ENCODE measurements at places on chromosomes 5 and 9. TPM values are rescaled to one million over a fixed set of nuclear protein-coding genes. Genes with fewer than 3 reads are reported as not detected.
A peak's percentile ranks its signal among the peaks of the same experiment; 100 is the strongest.

ZNF169 gene
- 11.8 TPM for total RNA-seq

PGM5 gene
- total RNA-seq = 28.4 TPM

- no peak for DNase-seq
These were observed 74.1 kb upstream of the SAP30L start for GRCh38 chr5:154371687-154372086.

- no peak for DNase-seq
These were observed 331.9 kb upstream of the KLF9 start for GRCh38 chr9:70746316-70746715.

GRCh38 chr9:136220017-136220729 lies 15.2 kb upstream of the LHX3 start:
- DNase-seq = no peak

DNA sequence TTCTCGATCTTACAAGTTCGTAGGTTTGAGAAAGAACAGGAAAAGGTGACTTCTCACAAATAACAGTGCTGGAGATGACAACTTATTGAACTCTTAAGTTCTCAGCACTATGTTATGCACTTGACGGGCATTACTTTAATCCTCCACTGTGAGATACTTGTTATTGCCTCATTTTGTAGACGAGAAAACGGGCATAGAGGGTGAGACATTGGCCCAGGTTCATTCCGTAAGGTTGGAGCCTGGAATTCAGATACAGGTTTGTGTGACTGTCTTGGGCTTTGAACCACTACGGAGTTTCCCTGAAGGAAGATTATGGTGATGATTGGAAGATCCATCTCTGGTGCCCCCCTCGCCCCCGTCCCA lies 657 bp downstream of the MAT2B start:
- DNase-seq = no peak

PDE6A gene
- total RNA-seq = not detected

DNA sequence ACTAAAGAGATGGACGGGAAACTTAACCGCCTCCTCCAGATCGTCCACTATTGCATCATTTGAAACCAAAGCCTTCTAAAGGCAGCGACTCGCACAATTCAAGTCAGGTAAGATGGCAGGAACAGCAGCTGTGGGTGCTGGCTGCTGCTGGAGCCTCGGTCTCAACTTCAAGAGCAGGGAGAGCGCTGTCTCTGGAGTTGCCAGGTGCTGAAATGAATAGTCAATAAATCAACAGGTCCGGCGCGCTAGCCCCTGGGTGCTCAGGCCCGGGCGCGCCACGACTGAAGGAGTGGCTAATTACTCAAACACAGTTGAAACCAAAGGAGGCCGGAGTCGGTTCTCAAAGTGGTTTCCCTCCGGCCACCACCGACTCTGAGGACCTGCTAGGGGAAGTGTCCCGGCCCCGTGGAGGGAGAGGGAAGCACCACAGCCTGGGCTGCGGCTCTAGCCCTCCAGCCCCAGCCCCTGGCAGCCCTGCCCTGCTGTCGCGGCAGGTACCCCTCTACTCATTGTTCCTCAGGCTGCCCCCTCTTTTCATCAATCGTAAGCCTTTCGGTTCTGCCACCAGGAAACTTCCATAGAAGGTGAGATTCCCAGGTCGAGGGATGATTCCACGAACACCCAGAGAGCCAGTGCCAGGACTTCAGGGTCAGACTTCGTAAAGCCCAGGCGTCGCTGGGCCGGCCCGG lies 804 bp downstream of the TTC39B start:
- peak; percentile 72 for DNase-seq

DNA sequence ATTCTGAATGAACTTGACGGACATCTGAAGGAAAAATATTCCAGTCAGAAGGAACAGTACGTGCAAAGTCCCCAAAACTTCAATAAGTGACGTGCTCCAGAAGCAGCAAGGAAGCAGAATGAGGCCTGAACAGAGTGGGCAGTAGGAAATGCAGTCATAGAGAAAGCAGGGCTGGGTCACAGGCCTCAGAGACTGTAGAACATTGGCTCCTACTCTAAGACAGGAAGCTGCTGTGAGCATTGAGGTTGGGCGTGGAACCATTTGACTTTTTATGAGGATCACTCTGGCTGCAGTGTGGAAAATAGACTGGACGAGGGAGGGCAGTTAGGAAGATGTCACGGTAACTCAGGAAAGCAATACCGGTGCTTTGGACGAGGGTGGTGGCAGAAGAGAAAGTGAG lies 64.0 kb downstream of the DOCK8 start:
- DNase-seq = no peak

GRCh38 chr9:93064392-93065134 lies 6.1 kb downstream of the SUSD3 start:
- no peak for DNase-seq

- no peak for DNase-seq
These were observed 1862.0 kb upstream of the ACO1 start for GRCh38 chr9:30522486-30522885.

DNA sequence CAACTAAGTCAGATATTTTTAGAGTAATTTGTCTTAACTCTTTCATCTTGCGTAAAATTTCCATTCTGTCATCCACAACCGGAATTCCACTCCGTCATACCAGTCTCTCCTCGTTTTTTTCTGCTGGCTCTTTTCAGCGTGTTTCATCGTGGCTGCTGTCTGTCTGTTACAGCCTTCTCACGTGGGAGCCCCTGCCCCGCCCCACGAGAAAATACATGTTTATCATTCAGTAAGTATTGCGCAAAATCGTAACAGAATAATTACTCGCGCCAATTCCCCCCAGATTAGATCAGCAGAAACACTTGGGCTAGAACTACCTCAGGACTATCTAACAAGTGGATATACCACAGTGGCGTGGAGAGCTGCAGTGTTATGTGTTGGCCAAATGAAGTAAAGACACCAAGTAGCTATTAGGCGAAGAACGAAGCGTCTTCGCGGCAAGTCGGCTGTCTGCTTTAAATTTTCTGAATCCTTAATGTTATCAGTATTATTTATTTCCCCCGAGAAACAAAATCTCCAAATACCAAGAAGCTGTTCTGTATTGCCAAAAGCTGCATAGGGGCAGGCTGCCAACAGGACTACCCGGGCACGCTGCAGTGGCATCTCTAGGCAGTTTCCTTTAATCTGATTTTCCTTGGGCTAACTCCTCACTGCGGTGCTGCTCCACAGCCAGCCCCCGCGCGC lies 566 bp upstream of the FOCAD start:
- peak; percentile 73 for DNase-seq

- peak; percentile 73 for DNase-seq
These were observed 10.0 kb downstream of the TRAF1 start for GRCh38 chr9:120916588-120916987.

DNA sequence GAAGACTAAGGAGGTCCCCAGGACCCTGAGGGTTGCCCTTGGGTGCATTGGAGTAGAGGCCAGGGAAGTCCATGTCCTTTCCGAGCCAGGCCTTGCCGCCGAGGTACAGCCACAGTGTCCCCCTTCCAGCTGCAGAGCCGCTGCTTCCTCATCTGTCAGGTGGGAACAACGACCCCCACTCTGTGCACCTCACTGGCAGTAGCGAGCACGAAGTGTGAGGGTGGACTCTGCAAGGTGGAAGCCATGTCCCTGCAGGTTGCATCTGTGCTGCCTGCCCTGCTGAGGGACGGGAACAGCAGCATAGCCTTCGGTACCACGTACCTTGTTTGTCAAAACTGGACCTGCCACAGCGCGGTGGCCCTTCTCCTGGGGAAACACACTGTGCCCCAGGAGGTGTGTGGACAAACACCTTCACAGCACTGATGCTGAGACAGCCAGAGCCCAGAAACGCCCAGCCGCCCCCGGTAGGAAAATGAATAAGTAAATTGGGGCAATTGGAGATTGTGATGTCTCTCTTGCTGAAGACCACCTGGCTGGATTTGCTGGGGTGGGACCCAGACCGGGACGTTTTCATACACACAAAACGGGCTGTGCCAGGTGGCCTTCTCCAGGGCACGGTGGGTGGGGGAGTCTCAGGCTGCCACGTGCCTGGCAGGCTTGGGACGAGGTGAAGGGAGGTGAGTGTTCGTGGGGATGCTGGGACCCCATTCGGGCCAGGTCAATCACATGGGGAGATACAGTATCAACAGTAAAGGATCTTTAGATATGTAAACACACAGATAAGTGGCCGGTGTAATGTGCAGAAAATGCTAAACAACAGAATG lies 157.3 kb downstream of the RXRA start:
- peak; percentile 47 for DNase-seq

DNA sequence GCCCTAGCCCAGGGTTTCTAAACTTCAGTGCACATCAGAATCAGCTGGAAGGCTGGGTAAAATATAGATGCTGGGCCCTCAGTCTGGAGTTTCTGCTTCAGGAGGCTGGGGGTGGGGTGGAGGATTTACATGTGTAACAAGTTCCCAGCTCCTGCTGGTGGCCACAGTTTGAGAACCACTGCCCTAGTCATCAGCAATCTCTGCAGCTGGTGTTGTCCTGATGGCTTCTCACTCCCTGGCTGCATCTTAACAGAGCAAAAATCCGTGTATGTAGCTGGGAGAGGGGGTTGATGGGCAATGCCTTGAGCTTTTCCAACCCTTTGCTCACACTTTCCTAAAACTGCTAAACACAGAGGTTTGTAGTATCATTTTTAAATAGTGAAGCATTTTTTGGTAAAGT lies 186.0 kb upstream of the KLF9 start:
- no peak for DNase-seq

DNA sequence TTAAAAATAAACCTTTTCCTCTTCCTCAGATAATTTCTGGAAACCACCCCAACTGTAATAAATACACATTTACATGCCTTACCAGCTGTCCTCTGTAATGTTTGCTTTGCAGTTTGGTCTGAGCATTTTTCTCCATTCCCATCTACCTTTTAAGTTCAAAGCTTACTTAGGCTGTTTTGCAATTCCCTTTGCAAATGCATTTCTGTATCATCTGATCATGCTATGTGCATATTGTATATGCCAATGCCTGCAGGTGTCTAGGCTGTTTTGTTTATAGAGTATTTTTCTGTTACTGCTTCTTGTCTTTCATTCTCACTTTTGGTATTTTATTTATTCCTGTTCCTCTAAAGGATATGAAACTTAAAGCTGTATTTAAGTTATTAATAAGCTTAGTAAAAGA lies 86.3 kb downstream of the SLC44A1 start:
- DNase-seq = no peak

- no peak for DNase-seq
These were observed 71.9 kb downstream of the RALGPS1 start for GRCh38 chr9:126986506-126986951.

DNA sequence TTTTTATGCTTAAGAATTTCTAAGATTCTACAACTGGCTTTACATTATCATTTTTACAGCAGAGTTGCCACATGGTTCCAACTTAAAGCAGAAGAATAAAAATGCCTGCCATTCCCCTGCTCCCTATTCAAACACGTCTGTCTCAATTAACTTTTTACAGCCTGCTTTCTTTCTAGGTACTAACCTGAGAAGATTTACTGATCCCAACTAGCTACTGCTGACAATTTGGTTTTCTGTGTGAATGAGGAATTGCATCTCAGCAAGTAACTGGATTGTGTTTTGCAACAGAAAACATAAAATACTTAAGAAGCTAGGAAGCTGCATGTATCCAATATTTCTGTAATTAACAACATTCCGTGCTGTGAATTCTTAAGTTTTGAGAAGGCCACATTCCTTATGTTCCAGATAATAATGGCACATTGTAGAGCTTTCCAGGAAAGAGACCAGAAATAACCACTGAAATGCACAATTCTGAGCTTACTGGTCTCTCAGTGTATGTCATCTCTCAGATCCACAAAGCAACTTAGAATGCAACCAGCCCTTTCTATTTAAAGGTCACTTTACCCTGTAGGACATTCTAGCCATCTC lies 306.8 kb upstream of the NMUR2 start:
- no peak for DNase-seq

All from sciatic nerve (tissue), 2 donors.